ENCODE measurements at places on chromosomes 3 and 15.

DNA sequence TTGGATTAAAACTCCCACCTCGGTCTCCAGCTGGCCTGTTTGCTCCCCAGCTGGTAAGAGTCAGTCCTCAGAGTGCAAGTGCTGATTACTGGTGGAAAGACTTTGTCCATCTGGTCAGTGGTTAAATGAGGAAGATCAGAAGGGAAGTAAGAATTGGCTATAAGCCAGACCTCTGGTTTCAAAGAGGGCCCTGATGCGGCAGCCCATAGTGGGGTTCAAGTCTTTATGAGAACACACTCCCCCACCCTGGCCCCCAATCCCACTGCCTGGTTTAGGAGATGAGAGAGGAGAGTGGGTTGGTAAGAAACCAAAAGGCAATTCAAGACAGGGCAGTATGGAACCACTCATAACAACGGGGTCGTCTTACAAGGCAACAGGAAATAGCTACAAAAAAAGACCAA is 65.0 kb downstream of the FRMD4B start:
- DNase-seq, result no peak

DNA sequence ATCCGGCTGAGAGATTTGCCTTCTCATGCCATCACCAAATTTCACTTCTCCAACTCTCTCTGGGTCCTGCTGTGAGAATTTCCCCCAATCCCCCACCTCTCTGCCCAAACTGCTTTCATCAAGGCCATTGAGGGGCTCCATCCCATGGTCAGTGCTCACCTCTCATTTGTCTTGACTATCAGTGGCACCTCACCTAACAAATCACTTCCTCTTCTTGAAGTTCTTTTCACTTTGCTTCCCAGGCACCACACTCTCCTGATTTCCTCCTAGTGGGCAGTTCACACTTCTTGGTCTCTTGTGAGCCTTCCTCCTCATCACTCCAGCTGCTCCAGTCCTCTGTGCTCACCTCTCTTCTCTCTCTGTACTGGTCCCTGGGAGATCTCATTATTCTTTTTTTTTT is 169.6 kb downstream of the OPA1 start:
- no peak for DNase-seq

GRCh38 chr3:121223116-121223515 is 315.1 kb downstream of the STXBP5L start:
- no peak for DNase-seq

- no peak for DNase-seq
These were observed 28.2 kb downstream of the B3GNT5 start for GRCh38 chr3:183281126-183281797.

GRCh38 chr15:27598251-27599009 is 500.7 kb downstream of the OCA2 start:
- DNase-seq, result no peak

DNA sequence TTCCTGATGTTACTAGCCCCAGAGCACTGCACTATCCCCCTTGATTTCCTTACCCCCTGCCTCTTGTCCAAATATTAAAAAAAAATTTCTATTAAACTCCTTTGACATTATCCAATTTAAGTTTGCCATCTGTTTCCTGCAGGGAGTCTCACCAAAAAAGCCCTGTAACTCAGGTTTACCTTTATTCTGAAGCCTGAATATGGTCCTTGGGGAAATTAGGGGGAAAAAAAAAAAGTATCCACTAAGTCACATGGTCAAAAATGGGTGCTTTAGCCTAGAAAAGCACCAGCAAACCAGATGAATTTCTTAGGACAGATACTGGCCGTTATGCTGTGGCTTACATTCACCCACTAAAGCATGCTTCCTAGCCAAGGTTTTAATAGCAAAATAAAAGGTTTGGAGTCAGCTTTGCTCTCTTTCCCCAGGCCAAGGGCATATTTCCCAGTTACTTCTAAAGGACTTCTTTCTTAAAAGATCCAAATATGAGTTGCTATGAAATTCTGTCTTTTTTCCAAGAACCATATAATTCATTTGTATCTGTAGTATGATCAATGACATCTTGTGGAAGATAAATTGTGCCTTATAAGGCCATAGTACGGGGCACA is 394.9 kb downstream of the LSAMP start:
- DNase-seq, result no peak

- DNase-seq, result no peak
These were observed 41.1 kb upstream of the APH1B start for GRCh38 chr15:63236272-63236671.

DNA sequence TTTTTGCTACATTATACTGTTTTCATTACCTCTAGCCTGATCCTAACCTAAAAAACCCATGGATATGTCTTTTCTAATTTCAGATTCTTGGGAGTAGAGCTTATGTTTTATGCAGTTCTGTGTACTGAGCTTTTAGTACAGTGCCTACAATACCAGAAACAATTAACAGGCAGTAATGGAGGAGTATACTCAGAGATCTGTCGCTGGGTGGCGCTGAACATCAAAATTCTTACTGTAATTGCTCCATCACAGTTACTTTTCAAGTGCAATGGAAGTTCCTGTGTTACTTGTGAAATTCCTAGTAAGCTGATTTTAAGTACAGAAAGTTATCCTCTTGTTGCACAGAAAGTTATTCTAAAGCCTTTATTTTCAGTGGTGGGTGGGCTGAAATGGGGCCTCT is 66.9 kb downstream of the RNF13 start:
- DNase-seq, result no peak

DNA sequence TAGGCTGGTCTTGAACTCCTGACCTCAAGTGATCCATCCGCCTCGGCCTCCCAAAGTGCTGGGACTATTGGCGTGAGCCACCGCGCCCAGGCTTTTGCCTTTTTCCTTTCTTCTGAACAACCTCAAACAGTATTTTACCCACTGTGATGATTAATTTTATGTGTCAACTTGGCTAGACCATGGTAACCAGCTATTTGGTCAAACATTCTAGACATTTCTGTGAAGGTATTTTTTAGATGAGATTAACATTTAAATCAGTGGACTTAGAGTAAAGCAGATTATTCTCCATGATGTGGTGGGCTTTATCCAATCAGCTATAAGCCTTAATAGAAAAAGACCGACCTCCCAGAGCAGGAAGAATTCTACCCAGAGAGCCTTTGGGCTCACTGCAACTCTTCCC is 6.0 kb downstream of the SPATA12 start:
- no peak for DNase-seq

DNA sequence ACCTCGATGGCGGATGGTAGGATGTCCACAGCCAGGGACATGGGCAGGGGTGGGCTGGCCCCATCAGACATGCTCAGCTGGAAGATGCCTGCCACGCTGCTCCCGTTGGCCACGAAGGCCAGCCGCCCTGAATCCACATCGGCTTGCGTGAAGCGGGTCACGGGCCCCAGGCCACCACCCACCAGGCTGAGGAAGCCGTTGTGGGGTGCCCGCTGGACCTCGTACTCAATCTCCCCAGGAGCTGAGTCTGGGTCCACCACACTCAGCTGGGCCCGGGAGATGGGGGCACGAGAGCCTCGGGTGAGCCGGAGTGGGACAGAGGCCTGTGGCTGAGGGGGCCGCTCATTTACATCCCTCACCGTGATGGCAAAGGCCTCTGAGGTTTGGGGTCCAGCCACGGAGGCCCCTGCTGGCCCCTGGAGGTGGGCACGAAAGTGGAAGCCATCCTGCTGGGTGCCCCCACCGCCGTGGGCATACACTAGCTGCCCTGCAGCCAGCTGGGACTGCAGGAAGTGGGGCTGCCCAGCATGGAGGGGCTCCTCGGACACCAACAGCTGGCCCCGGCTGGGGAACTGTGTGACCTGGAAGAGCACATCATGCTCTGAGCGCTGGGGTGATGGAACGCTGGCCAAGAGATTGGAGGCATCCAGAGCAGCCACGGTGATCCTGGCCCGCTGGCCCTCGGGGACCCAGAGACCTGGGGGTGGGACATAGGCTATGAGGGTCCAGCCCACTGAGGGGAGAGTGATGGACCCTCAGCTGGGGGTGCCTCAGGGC is 29.2 kb downstream of the SNX33 start:
- no peak for DNase-seq

GRCh38 chr3:101873619-101874018 is 24.3 kb downstream of the NFKBIZ start:
- DNase-seq, result no peak

DNA sequence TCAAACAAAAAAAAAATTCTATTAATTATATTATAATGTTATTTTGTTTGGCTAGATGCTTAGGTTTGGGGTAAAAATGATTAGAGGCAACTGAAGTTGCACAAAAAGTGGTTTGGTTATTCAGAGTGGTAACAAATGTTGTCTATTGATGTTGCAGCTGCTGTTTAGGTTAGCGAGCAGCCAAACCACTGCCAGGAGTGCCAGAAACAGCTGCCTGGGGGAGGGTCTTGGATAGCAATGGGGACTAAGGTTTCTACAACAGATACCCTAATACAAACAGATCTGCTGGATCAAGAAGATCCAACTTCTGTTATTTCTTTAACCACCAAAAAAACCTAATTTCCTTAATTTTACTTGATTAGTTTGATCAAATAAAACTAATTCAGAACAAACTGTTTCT is 26.6 kb downstream of the BTLA start:
- DNase-seq, result no peak

GRCh38 chr3:61809879-61810278 is 248.5 kb downstream of the PTPRG start:
- DNase-seq, result no peak

GRCh38 chr3:57007521-57008460 is 52.7 kb upstream of the SPATA12 start:
- DNase-seq, result no peak

GRCh38 chr3:82509951-82510603 is 748.6 kb upstream of the GBE1 start:
- no peak for DNase-seq
